Hippocampal formation (tissue), 2 donors: ENCODE measurements at places on chromosomes 4 and X.

- DNase-seq = no peak
Measured at GRCh38 chr4:130542953-130543352, 1447.0 kb downstream of the C4orf33 start.

DNA sequence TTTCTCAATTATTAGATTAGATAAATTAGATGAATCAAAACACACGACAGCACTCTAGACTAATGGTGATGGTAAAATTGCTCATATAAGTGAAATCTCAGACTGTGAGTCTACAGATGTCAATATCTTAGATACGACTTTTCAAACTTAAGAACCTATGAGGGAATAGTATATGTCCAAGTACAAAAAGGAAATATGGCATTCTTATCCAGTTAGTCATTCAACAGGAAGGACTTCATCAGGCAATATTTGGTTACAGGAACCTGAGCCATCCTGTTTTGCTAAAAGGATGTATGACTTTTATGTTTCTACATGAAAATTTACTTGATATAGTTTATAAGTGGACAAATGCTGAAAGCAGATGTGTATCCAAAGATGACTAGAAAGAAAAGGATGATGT lies 107.0 kb downstream of the CT47B1 start:
- DNase-seq = no peak

- DNase-seq = no peak
Measured at GRCh38 chr4:95167805-95168204, 381.0 kb downstream of the UNC5C start.

GRCh38 chrX:125736008-125736729 lies 416.5 kb downstream of the TEX13C start:
- DNase-seq = no peak

- no peak for DNase-seq
Measured at GRCh38 chrX:105869701-105870100, 47.4 kb downstream of the NRK start.

DNA sequence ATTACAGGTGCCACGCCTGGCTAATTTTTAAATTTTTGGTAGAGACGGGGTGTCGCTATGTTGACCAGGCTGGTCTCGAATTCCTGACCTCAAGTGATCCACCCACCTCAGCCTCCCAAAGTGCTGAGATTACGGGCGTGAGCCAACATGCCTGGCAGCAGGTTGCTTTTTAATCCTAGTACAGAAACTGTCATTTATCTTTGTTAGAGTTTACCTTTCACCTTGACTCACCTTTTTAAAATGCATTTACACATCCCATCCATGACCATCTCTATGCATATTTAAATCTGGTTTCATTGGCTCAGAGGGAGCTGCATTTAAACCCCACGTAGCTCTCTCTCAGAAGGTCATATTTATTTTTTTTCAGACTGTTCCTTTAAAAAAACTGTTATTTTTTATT lies 31.9 kb downstream of the SLC16A2 start:
- no peak for DNase-seq

DNA sequence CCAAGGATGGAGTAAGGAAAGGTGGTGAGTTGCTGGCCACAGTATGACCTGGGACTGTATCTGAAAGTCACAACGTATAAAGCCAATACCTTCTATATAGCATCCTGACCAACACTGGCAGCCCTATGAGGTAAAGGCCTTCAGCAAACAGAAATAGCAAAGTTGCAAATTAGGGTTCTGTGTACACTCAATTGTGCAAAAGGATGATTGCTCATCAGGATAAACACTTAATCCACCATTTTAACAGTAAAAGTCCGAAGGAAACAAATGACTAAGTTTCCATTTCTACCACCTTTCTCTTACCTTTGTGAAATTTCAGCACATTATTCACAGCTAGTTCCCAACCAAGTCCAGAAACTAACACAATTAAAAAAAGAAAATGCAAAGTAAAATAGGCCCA lies 1.4 kb upstream of the FNIP2 start:
- no peak for DNase-seq

DNA sequence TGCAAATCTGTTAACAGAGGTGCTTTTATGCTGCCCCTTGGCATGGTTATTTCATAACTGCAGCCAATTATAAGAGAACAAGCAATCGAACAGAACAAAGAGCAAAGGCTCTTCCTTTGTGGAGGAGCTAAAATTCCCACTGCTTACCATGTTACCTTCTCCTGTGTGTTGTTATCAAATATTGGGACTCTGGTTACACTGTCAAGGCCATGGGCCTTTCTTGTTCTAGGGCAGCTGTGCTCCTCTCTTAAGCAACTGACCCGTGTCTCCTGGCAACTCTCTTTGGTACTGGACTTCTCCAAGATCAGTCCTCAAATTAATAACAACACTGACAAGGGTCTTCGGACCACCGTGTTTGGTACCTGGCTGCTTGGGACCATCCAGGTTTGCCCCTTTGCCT lies 12.1 kb upstream of the OPN1LW start:
- DNase-seq = no peak

DNA sequence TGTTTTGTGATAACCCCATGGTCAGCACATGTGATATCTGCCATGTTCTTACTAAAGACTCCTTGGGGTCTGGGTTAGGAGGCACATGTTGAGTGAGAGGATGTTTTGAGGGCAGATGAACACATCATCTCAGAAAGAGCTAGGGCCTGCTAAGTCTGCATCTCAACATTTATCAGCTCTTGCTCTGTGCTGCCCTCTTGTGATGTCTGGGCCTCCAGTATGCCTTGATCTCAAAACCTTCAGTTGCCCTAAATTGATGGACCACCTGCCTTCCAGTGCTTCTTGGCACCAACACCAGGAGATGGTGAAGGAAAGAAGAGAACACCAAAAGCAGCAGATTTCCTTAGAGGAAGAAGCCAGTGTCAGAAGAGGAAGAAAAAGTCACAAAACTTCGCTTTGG lies 22.5 kb downstream of the MID1 start:
- DNase-seq = no peak
